ENCODE measurements at places on chromosomes 5 and 9.

DNA sequence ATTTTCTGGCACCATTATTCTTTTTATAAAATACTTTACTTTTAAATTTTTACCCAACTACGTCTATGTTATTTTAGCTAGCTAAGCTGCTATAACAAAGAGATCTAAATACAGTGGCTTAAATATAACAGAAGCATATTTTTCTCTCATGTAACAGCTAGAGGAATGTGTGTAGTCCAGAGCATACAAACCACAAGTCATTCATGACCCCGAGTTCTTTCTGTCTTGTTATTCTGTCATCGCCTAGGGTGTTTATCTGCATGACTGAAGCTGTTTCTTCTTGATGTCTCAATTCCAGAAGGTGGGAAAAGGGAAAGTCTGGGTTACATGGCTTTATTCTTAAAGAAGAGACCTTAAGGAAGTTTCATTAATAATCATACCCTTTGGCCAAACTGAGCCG is 136.9 kb upstream of the RFX3 start:
- DNase-seq: no peak

DNA sequence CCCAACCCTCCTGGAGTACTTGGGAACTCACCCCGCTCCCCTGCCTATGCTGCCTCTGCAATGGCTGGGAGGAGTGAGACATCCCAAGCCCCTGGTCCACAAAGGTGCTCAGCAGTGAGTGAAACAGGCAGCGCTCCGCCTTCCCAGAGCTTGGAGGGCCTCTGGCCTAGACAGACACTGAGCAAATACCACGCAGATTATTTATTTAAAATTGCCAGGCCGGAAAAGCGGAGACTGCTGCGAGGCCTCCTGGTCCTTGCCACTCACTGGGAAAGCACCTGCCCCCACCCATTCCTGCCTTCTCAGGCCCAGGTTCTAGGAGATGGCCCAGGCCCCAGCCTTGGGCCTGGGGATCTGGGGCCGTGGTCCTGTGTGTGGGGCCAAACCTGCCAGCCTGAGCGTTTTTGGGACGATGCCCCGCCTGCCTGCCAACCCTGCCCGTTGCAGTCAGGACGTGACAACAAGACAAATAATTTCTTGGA is 17.4 kb downstream of the FGF18 start:
- DNase-seq: no peak

DNA sequence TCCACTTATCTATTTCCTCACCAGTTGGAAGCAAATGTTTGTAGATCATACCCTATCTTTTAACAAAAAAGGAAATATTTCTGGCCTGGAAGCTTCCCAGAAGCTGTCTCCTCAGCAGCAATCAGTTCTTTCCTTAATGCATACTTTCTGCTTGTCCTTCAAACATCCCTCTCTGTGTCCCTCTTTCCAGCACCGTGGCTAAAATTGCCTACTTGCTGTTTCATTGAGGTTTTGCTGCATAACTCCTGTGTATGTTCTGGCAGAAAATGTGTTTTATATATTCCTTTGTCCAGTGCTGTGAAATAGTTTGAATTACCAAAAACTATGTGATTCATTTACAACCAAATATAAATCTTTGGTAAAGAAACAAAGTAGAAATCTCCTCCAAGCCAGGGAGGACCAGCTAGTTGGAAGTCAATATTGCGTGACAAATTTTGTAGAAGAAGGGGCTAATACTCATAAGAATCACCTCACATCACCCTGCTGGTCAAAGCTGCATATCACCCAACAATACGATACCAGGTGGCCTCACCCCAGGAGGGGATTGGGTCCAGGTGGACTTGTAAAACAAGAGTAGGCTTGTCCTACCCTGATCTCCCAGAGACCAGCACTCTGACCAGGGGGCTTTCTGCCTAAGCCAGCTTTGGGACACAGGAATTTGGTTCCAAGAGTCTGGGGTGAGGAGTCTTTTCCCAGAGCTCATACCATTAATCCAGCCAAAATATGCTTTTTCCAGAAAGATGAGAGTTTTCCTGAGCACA is 198.4 kb upstream of the SNX2 start:
- DNase-seq: no peak

- DNase-seq: no peak
Observed at GRCh38 chr5:5736007-5736406, 313.5 kb downstream of the ICE1 start.
